WTC11 (cell line): ENCODE measurements at places on chromosomes 5 and 9.

DNA sequence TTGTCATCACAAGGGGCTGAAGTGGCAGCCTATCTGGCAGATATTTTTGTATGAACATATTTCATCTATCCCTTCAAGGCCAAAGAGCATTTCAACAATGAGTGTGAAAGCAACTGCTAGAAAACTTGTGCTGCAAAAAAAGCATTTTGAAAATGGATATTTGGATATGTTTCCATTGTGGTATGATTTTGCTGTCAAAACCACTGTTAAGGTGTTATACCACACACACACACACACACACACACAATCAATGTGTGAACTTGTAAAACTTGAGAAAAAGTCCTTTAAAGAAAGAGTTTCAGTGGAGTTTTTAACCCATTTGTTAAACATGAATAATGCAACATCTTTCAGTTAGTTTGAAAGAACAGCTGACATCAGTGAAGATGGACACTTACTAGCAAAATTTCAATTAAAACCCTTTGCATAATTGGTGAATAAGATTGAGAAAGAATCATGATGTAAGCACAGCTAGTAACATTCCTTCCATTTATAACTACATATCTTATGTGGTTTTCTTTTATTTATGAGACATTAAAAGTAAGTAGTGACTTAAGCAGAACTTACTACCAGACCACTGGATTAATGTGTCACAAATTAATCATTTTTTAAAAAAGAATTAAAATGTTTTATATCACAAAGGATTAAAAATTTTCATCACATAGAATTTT lies 182.6 kb upstream of the GNA14 start:
- H3K27ac ChIP-seq = no peak overlapping the region
- H3K4me3 ChIP-seq = no peak overlapping the region
- H3K4me1 ChIP-seq = no peaks in the 10 kb centered on the region
- no peaks in the 10 kb centered on the region for H3K27me3 ChIP-seq
- no peak for DNase-seq

DNA sequence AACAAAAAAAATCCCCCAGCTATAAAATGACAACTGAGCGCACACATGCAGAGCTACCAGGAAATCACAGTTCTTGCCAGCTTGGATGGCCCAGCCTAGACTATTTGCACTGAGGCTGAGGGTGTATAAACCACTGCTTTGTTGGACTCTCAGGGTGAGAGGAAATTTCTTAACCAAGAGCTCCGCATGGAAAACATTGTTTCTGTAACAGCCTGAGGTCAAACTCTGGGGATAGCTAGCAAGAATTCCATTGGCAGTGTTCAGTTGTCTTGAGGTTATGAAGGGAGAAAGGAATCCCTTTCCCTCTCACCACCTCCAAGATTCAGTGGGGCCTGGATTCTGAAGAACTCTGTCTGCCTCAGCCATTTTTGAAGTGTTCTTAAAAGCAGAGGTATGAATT lies 360.0 kb downstream of the OSTF1 start:
- H3K36me3 ChIP-seq = peaks cover 16% of the 10 kb centered on the region
- peaks cover 41% of the 10 kb centered on the region for H3K4me1 ChIP-seq
- peaks cover 7% of the 10 kb centered on the region for H3K27me3 ChIP-seq

- no peak overlapping the region for H3K27ac ChIP-seq
- peaks cover 38% of the 10 kb centered on the region for H3K4me1 ChIP-seq
- peak; percentile 5 for DNase-seq
- H3K4me3 ChIP-seq = no peak overlapping the region
Measured at GRCh38 chr9:133004999-133005760, 25.6 kb upstream of the GTF3C5 start.

- no peaks in the 10 kb centered on the region for H3K27me3 ChIP-seq
- no peak overlapping the region for H3K4me3 ChIP-seq
- H3K36me3 ChIP-seq = peaks cover 40% of the 10 kb centered on the region
- no peak for DNase-seq
- no peak overlapping the region for H3K27ac ChIP-seq
- no peaks in the 10 kb centered on the region for H3K4me1 ChIP-seq
Measured at GRCh38 chr5:58451732-58452565, 7.9 kb downstream of the PLK2 start.

DNA sequence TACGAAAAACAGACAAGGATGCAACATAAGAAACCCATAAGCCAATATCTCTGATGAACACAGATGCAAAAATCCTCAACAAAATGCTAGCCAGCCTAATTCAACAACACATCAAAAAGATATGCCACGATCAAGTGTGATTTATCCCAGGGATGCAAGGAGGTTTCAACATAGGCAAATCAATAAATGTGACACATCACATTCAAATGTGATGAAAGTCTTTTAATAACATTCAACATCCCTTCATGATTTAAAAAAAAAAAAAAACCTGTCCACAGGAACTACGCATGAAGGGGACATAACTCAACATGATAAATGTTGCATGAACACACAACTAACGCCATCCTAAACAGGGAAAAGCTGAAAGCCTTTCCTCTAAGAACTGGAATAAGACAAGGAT lies 102.2 kb downstream of the PLPP1 start:
- H3K27ac ChIP-seq = no peak overlapping the region
- no peak overlapping the region for H3K4me3 ChIP-seq
- H3K27me3 ChIP-seq = no peaks in the 10 kb centered on the region
- H3K36me3 ChIP-seq = peaks cover 87% of the 10 kb centered on the region
- peaks cover 15% of the 10 kb centered on the region for H3K4me1 ChIP-seq

DNA sequence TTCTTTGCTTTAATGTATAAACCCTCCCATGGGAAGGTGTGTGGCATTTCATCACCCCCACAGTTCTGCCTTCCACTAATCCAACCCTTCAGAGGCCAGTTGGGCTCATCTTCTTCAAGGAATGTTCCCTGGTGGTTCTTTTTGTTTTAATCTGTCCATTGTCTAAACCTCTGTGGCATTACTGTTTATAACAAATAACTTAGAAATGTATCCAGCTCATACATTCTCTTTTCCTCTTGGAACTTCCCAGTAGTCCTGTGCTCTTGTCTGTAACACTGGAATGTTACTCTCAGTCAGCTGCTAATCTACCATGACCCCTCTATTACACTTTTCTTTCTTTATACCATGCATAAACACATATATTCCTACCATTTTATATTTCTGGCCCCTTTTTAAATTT lies 213.5 kb upstream of the TARS1 start:
- no peak overlapping the region for H3K4me3 ChIP-seq
- H3K27ac ChIP-seq = no peak overlapping the region
- no peak for DNase-seq
- H3K27me3 ChIP-seq = no peaks in the 10 kb centered on the region; the same call in 1 of the 2 replicates

DNA sequence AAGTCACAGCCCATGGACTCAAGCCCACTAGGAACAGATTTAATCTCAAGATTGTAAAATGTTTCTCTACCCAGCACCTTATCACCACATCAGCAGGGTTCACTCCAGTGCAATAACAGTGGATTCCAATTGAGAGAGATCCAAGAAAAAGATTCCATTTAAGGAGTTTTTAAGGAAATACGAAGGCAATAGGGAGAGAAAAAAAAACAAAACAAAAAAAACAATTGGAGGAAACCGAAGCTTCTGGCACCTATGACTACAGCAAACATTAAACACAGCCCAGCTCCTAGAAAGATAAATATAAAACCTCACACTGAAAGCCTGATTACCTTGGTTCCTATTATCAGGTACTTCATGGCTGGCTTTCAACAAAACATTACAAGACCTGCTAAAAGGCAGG lies 192.7 kb downstream of the DAB2IP start:
- H3K36me3 ChIP-seq = 0 out of 2 replicates have a peak, but pooled peaks cover 5% of the 10 kb centered on the region
- no peak overlapping the region for H3K4me3 ChIP-seq
- 0 out of 2 replicates have a peak, but pooled peaks cover 2% of the 10 kb centered on the region for H3K4me1 ChIP-seq
- no peak for DNase-seq
- H3K27me3 ChIP-seq = no peaks in the 10 kb centered on the region; the same call in 1 of the 2 replicates

DNA sequence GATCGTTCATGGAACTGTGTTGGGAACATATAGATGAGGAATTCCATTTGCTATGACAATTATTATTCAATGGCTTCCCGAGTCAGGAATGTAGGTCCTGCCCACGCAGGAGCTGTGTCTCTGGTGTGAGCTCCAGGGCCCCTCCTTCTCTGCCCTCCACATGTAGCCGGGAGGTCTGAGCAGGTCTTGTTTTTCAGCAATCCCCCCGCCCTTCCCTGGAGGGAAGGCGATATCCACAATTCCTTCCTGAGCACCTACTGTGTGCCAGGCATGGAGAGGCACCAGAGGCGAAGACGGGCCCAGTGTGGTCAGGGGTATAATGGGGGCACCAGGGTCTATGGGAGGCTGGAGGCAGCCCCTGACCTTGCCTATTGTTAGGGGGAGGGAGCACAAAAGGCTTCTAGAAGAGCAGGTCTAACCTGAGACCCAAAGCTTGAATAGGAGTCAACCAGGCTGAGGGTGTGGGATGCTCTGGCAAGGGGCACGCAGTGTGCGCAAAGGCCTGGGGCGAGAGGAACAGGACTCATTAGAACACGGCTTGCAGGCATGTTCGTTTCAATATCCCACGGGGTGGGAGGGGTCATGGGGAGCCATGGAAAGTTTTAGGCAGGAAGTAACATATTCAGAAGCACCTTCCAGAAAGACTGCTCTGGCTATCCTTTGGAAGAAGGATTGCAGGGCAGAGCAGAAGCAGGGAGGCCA lies 154.9 kb downstream of the C9orf50 start:
- H3K27ac ChIP-seq = no peak overlapping the region
- H3K4me3 ChIP-seq = no peak overlapping the region
- DNase-seq = no peak
- H3K36me3 ChIP-seq = no peaks in the 10 kb centered on the region
- H3K27me3 ChIP-seq = peaks cover 10% of the 10 kb centered on the region

- H3K36me3 ChIP-seq = no peaks in the 10 kb centered on the region
- DNase-seq = no peak
- H3K27ac ChIP-seq = peak overlapping the region; percentile 92
- H3K4me1 ChIP-seq = peaks cover 14% of the 10 kb centered on the region
- H3K27me3 ChIP-seq = no peaks in the 10 kb centered on the region
Measured at GRCh38 chr9:17229945-17230560, 95.2 kb downstream of the CNTLN start.

- no peaks in the 10 kb centered on the region for H3K36me3 ChIP-seq
- H3K4me3 ChIP-seq = no peak overlapping the region
- DNase-seq = no peak
- H3K27ac ChIP-seq = no peak overlapping the region
Measured at GRCh38 chr5:140010798-140011197, 32.3 kb downstream of the NRG2 start.

DNA sequence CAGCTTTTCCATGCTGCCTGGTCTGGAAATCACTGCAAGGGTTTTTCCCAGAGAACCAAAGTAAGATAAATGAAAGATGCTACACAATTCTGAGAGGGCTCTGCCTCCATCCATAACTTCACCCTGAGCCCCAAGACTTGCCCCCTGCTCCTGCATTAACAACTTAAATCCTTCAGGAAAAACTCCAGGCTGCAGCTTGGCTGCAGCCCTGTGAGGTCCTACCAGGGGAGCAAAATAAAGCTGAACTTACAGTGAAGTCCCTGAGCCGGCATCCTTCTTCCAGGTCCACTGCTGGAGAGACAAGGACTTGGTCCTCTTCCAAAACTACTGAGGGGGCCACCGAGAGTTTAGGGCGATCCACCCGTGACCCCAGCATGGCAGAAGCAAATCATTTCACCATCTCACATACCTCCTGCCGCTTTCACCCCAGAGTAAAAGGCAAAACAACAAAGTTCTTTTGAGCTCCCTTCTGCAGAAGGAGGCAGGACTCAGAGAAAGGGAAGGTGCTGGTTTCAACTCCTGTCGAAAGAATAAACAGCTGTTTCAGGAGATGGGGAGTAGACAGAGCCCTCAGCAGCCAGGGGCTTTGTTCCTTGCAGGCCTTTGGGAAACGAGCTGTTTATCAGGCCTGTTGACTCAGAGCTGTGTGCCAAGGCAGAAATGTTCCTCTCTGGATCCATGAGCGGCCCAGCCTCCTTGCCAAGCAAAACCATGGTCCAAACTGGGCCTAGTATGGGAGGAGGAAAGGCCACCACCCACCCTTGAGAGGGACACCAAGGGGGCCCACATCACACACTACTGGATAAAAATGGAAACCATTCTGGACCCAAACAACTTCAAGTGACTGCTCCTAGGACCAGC lies 20.6 kb downstream of the GGTA1 start:
- H3K4me3 ChIP-seq = no peak overlapping the region
- no peak for DNase-seq
- H3K27ac ChIP-seq = no peak overlapping the region
- no peaks in the 10 kb centered on the region for H3K36me3 ChIP-seq

- no peaks in the 10 kb centered on the region for H3K27me3 ChIP-seq
- DNase-seq = no peak
- no peak overlapping the region for H3K27ac ChIP-seq
- no peaks in the 10 kb centered on the region for H3K36me3 ChIP-seq
- no peak overlapping the region for H3K4me3 ChIP-seq
Measured at GRCh38 chr9:72431036-72431435, 66.0 kb upstream of the ZFAND5 start.

DNA sequence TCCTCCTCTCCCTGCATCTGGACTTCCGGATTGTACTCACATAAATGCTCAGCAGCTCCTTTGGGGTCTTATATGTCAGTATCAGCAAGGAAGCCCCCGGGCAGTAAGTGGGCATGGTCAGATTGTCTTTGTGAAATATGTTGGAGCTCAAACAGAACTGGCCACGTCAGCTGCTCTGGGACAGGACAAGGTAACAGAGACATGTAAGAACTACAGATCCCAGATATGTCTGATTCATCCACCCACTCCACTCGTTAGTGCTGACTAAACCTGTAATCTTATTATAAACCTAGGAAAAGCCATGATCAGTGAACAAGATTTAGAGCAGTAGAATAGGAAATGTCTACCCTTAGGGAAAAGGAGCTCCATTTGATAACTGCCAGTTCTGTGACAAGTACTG lies 561.8 kb downstream of the CETN3 start:
- no peaks in the 10 kb centered on the region for H3K27me3 ChIP-seq
- H3K4me3 ChIP-seq = no peak overlapping the region
- H3K4me1 ChIP-seq = peaks cover 52% of the 10 kb centered on the region

- no peak for DNase-seq
- no peaks in the 10 kb centered on the region for H3K27me3 ChIP-seq
- H3K4me1 ChIP-seq = peaks cover 12% of the 10 kb centered on the region
- H3K36me3 ChIP-seq = no peaks in the 10 kb centered on the region
- H3K27ac ChIP-seq = peak overlapping the region; percentile 60
Measured at GRCh38 chr5:10654566-10654965, 90.7 kb downstream of the ANKRD33B start.

GRCh38 chr5:111511174-111511830 lies 1.0 kb downstream of the STARD4 start:
- peak overlapping the region; percentile 97 for H3K27ac ChIP-seq
- no peaks in the 10 kb centered on the region for H3K27me3 ChIP-seq
- H3K36me3 ChIP-seq = no peaks in the 10 kb centered on the region
- H3K4me3 ChIP-seq = peak overlapping the region; percentile 95
- H3K4me1 ChIP-seq = peaks cover 58% of the 10 kb centered on the region

- H3K4me1 ChIP-seq = peaks cover 69% of the 10 kb centered on the region
- H3K36me3 ChIP-seq = no peaks in the 10 kb centered on the region
- peak; percentile 72 for DNase-seq
- H3K4me3 ChIP-seq = no peak overlapping the region
- H3K27ac ChIP-seq = peak overlapping the region; percentile 83; the same call in 1 of the 2 replicates
Measured at GRCh38 chr5:142548739-142549275, 137.1 kb downstream of the FGF1 start.

- H3K27me3 ChIP-seq = no peaks in the 10 kb centered on the region
- no peaks in the 10 kb centered on the region for H3K36me3 ChIP-seq
- no peak overlapping the region for H3K27ac ChIP-seq
- H3K4me3 ChIP-seq = no peak overlapping the region
- DNase-seq = no peak
- H3K4me1 ChIP-seq = peaks cover 4% of the 10 kb centered on the region
Measured at GRCh38 chr9:109471475-109472393, 26.4 kb downstream of the PTPN3 start.

- H3K27me3 ChIP-seq = peaks cover 7% of the 10 kb centered on the region
- peaks cover 31% of the 10 kb centered on the region for H3K4me1 ChIP-seq
- DNase-seq = peak; percentile 67
- H3K27ac ChIP-seq = peak overlapping the region; percentile 45; the same call in 1 of the 2 replicates
- H3K4me3 ChIP-seq = peak overlapping the region; percentile 71
- H3K36me3 ChIP-seq = peaks cover 2% of the 10 kb centered on the region
Measured at GRCh38 chr5:139711906-139712224, 63.7 kb downstream of the CXXC5 start.
